T-cell (primary cell): ENCODE measurements at places on chromosomes 7 and 10.
A peak's percentile ranks its signal among the peaks of the same experiment; 100 is the strongest.

GRCh38 chr10:71600849-71601248, 118.7 kb downstream of the C10orf105 start:
- DNase-seq = no peak

DNA sequence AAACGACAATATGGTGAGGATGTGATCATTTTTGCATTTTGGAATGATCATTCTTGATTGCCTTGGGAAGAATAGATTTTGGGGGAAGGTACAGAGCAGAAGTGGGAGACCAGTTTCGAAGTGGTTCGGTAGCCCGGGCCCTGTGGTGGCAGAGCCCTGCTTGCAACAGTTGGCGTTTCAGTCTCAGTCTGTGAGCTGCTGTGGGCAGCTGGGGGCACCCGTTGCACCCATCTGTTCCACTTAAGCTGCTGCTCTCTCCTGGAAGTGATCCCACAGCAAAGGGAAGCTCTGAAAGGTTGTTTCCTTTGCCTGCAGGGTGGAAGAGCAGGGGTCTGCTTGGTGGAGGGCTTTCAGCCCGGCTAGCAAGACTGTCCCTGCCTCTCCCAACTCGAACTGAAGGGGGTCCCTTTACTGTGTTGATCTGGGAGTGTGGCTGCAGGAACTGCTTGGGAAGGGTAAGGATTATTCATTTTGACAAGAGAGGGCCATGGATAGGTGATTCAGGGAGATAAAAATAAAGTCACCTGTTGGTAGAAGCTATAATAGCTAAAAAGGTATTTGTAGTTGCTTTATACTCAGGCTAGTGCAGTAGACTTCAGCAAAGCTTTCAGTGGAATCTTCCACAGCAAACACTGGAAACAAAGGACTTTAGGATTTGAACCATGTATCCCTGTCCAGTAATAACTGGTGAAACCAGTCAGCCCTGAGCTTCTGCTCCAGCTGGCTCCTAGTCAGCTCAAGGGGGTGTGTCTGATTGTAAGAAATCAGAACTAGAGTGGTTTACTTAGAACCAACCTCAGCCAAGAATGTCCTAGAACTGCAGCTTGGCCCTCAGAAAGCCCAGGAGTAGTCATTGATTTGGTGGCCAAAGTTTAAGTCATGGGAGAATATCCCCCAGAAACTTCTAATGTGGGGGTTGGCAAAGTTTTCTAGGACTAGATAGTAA, 53.1 kb upstream of the PDCD4 start:
- DNase-seq = no peak

DNA sequence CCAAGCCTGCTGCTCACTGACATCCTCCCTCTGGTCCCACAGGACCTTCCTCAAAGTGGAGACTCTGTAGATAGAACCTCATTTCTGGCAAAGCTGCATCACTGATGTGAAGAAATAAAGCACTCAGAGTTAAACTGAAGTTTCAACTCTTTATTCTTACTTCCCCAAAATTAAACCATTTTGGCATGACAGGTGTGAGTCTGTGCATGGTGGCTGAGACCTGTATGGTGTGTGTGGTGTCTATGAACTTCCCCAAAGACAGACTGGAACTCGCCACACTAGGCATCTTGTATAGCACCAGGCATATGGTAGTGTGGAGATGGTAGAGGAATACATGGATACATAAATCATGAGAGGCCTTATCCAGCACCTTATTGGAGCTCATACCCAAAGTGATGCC, 6.6 kb upstream of the WDFY4 start:
- no peak for DNase-seq

DNA sequence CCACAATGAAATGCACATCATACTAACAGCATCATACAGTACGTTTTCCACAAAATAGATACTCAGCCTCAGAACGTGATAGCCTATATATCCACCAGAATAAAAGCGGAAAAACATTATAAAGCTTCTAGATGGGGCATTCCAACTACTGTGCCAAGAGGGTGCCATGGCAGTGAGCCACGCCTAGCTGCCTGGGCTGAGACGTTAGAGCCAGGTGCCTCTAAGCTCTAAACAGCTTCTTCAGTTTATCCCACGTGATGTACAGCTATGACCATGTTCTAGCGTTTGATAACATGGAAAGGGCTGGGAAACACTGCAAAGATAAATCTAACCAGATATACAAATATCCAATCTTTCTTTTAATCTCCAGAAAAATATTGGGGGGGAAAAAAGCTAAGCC, 17.8 kb downstream of the USP6NL start:
- no peak for DNase-seq

- DNase-seq = no peak
These were observed 75.4 kb downstream of the MPLKIP start for GRCh38 chr7:40059057-40059456.

DNA sequence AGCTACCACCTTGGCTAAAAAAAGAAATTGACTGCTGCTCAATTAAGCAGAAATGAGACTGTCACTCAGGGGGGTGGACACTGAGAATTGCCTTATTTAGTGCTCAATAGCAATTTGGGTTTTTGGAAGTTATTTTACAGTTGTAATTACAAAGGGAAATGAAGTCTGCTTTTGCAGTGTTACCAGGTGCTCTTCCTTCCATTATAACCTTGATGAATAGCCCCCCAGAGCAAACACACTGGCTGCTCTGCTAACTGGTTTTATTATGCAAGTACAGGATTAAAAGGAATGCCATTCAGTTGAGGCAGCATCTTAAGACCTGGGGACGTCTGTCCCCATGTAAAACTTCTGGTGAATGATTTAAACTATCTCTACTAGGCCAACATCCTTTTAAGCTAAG, 191.0 kb downstream of the EVX1 start:
- no peak for DNase-seq

- DNase-seq = no peak
These were observed 93.8 kb upstream of the MEOX2 start for GRCh38 chr7:15780271-15780670.

DNA sequence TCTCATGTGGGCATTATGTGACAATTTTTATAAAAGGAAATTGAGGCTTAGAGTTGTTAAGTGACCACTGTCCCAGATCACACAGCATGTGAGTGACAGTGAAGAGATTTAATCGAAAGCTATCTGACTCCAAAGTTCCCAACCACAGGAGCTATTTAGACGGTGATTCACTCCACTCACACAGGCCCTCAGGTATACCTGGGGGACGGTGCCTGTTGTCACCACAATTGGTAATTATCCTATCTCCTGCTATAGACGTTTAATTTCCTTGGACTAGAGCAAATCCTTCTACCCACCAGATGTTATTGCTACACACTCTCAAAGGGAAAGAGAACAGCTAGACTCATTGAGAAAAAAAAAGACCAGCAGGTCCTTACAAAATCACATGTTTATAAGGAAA, 145.5 kb downstream of the KLF6 start:
- DNase-seq = no peak

DNA sequence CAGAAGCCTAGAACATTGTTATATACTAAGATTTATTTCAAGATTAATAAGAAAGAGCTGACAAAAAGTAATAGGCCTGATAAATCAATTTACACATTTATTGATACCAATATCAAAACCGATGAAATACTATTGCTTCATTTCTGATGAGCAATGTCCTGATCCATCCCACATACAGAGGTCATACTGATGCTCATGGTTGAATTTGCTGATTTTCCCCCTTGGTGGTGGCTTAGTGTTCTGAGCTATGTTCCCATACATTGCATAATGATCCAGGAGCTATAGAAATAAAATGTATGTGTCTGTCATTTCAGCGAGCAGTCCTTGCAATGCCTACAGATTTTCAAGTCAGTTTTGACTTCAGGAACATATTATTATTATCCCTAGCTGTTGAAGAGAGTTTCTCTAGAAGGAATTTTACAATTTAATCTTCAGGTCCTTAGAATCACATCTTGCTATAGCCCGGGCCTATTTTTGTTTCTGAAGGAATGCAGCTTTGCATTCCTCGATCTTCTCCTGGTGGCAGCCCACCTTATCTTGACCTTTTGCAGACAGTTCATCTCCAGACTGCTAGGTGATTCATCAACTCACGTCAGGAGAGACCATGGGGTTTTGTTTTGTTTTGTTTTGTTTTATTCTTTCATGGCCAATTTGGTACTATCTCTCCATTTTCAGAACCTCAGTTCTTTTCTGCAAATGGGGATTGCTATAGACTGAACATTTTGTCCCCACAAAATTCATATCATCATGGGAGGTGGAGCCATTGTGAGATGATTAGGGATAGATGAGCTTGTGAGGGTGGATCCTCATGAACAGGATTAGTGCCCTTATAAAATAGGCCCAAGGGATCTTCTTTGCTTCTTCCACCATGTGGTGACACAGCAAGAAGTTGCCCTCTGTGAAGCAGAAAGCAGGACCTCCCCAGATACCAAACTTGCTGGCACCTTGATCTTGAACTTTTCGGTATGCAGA, 465.6 kb upstream of the IGFBP3 start:
- DNase-seq = no peak

GRCh38 chr10:33507662-33508425, 173.4 kb upstream of the NRP1 start:
- DNase-seq = no peak

DNA sequence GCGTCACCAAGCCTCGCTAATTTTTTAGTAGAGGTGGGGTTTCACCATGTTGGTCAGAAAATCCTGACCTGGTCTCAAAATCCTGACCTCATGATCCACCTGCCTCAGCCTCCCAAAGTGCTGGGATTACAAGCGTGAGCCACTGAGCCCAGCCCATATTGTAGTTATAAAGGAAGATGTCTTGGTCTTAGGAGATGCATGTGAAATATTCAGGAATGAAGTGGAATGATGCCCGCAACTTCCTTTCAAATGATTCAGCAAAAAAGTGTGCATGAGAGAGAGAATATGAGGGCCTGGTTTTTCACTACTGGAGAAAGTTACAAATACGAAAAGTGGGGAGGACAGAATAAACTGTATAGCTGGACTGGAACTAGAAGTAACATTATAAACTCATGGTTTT, 15.9 kb downstream of the TMEM209 start:
- DNase-seq = no peak

- no peak for DNase-seq
These were observed 174.9 kb upstream of the HPS1 start for GRCh38 chr10:98621630-98622029.

DNA sequence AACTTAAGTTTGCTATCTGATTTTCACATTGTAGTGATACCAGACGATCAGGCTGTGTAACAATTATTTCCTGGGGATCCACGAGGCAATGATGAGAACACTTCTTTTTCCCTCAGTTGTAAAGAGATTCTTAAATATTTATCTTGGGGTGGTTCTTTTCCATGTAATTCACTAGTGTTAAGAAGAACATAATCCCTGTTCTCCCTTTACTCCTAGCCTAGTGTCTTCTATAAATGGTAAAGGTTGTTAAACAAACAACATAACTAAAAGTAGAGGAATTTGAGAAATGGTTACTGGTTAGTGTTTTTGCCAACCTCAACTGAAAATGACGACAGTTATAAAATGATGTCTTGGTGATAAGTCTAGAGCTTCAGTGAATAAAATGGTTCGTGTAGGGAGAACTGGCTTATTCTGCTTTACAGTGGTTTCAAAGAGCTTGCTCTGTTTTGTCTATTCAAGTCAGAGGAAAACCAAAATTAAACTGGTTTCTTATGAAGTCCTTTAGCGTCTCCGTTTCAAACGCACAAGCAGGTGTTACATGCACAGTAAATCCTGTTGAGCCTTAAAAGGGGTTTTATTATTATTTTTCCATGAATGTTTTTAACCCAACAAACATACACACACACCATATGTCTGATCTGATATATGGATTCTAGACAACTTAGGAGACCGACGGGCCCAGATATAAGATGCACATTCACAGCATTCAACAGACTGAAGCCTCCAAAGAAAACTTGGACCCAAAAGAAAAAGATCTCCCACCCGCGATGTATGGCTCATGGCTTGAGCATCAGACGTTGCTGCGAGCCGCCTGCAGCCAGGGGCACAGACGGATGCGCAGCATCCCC, 1.1 kb downstream of the TBX20 start:
- no peak for DNase-seq

DNA sequence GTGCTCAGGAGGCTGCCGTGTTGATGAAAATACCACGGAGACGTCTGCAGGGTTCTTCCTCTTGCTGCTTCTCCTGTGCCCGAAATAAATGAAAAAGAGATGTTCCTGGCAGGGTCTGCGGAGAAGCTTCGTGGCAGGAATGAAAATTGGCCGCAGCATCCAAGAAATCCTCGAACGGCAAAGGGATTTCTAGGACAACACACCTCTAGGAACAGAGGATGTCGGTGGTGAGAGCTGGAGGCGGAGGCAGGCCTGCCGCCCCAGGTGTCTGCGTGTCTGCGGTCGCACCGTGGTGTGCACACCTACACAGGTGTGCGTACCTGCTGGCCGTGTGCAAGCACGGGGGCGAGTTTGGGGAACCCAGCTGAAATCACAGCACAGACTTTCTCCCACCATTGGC, 43.4 kb downstream of the TMEM130 start:
- DNase-seq = no peak

DNA sequence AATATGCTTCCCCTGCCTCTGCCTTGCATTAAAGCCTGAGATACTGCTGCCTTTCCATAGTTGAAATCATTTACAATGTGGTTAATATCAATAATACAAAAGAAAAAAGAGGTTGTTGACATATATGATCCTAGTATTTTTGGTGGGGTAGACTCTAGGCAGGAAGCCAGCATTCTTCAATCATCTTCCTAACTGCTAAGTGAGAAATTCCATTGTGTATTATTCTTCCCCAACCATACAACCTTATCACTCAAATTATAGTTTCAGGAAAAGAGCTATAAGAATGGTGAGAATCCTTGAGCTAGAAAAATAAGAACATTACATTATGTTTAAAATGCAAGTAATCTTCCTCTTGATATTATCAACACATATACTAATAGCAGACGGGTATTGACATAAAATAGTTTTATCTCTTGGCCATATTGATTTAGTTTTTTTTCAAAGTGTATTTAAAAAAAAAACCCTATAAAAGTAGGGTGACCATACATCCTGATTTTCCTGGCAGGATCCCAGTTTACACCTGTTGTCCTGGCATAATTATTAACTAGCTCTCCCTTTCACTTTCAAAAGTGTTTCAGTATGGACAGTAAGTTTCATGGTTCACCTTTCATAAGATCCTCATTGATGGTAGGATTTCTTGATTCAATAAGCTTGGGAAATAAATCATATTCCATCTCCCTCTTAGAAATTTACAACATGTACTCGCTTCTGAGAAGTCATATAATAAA, 33.4 kb upstream of the WASL start:
- DNase-seq = no peak

- peak; percentile 75 for DNase-seq
These were observed at the start of gene CCNY for GRCh38 chr10:35336084-35336831. CCNY (plus strand) TSS chr10:35336509; CDS start chr10:35337054, 545 bp downstream.

DNA sequence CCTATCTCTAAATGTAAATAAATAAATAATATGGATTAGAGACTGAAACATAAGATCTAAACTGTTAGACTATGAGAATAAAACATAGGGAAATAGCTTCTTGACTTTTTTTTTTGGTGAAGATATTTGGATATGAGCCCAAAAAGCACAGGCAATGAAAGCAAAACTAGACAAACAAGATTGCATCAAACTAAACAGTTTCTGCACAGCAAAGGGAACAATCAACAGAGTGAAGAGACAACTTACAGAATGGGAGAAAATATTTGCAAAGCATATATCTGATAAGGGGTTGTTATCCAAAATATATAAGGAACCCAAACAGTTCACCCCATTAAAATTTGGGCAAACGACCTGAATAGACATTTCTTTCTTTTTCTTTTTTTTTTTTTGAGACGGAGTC, 148.1 kb downstream of the SUGCT start:
- DNase-seq = no peak
